8988T (cell line): ENCODE measurements at places on chromosomes 5 and 9.

- no peak for DNase-seq
Measured at GRCh38 chr5:120239086-120239485, 225.0 kb upstream of the PRR16 start.

- DNase-seq: no peak
Measured at GRCh38 chr5:88732181-88732633, 150.8 kb downstream of the MEF2C start.

- no peak for DNase-seq
Measured at GRCh38 chr5:127556609-127557334, 39.3 kb downstream of the PRRC1 start.

DNA sequence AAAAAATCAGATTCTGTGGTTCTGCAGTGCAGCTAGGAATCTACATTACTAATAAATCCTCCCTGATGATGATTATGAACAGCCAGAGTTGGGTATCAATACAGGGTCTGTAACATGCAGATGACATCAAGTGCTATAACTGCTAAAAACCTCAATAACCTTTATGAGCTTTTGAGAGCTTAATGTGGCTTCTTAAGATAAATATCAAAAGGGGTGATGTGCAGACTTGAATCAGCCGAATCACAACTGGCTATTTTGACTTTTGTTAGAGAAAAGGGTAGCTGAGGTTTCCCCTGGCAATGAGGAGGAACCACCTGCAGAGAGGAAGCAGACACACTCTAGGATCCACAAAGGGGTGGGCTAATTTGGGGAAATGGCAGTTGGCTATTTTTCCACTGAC lies 30.2 kb downstream of the CAPSL start:
- no peak for DNase-seq

DNA sequence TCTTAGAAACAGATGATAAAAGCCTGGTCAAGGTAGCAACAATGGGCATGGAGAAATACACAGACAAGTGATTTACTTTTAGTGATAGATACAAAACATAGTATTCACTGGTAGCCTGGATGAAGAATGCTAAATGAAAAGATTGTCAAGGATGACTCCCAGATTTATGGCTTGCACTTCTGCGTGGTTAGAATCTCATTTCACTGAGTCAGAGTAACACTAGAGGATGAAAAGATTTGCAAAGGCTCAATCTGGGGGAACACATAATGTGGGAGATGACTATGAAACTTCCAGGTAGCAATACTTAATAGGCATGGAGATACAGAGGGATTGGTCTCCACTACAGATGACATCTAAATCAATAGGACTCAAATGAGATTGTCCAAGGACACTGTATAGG lies 38.4 kb downstream of the AGTPBP1 start:
- no peak for DNase-seq

- DNase-seq: no peak
Measured at GRCh38 chr5:124110942-124111341, 599.0 kb downstream of the CSNK1G3 start.

DNA sequence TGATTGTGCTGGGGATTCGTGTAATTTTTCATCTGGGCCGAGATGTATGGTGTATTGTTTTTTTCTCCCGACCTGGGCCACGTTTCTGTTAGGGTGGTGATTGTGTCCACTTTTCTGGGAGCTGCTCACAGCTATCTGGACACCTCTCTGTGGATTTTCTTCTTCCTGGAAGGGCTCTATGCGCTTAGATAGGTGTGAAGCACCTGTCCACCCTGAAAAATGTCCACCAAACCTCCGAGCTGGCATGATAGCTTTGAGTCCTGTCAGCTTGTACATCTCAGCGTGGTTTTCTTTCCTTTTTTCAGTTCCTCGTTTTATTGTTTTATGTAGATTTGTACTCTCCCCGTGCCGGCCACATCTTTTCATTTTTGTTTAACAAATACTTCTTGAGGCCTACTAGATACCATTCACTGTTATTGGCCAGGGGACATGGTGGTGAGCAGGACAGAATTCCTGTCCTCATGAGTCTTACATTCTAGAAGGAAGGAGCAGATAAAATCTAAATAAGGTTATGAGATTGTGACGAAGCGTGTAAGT lies 1.1 kb downstream of the UGCG start:
- DNase-seq: no peak

- no peak for DNase-seq
Measured at GRCh38 chr9:78032730-78033457, 1.3 kb upstream of the GNAQ start.

DNA sequence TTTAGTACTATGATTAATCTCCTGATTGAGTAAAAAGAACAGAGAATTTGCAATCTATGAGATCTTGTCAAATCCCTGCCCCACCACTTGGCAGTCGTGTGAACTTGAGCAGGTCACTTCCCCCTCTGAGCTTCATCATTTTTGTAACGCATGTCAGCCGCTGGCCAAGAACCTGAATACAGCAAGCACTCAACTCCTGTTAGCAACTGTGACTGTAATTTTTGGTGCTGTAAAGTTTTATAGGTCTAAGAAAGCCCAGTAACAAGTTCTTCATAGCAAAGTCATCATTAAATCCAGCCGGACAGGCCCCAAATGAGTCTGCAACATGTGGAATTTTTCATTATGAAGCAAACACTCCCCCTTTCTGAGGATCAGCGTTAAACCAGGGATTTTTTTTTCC lies 49.4 kb downstream of the DRD1 start:
- DNase-seq: no peak

DNA sequence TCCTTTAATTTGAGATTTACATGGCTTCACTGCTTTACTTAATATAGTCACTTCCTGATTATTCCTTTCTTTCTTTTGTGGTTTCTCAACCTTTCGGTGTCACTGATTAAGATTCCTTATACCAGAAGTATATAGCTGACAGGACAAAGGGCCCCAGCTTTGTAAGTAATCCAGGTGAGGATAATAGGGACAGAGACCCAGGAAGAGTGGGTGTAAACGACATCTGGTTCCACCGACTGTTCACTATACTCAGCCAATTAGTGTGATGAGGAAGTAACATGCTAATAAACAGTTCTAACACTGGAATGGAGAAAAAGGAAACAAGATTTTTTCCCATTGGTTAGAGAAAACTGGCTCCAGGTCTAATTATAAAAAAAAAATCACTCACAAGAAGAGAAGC lies 286.3 kb upstream of the EFNA5 start:
- no peak for DNase-seq

DNA sequence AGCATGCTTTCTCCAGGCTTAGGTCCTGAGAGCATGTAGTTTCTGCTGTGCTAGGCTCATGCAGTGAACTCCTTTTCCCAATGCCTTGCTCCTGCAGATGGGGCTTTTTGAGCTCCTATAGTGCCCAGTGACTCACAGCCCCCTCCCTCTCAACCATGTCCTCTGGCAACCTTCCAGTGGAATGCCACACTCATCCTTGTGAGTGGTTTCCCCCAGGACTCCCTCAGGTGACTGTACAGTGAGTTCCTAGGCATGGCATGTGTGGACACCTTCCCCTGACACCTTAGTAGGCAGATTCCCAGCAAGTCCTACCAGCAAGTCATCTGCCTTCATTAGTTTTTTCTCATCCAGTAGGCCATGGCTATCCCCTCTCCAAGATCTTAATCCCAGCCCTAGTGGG lies 72.4 kb upstream of the CXCL14 start:
- DNase-seq: no peak

DNA sequence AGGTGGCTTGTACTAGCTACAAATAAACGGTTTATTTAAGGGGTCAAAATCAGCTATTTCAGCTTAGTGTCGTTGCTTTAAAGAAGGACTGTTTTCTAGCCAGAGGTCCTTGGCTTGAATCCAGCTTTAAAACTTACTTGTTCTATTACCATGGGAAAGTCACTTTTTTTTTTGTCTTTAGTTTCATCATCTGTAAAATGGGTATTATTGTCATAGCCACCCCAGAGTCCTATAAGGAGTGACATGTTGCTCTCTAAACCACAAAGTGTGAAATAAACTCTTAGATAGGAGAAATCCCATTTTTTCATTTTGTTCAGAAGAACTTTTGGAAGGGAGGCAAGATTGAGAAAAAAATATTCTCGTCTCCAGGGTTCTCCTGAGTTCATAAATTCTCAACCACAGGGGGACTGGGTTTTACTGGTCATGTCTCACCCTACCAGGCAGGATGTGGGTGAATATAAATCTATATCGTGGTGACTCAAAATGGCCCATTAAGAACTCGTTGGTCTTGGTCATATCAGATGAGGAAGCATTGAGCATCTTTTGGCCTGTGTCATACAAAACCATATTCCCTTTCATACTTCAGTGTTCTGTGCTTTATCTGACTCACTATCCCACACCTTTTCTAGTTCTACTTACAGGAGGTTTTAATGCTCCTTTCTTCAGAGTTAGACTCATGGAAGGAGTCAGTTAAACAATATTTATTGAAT lies 202.7 kb upstream of the NR3C1 start:
- no peak for DNase-seq

DNA sequence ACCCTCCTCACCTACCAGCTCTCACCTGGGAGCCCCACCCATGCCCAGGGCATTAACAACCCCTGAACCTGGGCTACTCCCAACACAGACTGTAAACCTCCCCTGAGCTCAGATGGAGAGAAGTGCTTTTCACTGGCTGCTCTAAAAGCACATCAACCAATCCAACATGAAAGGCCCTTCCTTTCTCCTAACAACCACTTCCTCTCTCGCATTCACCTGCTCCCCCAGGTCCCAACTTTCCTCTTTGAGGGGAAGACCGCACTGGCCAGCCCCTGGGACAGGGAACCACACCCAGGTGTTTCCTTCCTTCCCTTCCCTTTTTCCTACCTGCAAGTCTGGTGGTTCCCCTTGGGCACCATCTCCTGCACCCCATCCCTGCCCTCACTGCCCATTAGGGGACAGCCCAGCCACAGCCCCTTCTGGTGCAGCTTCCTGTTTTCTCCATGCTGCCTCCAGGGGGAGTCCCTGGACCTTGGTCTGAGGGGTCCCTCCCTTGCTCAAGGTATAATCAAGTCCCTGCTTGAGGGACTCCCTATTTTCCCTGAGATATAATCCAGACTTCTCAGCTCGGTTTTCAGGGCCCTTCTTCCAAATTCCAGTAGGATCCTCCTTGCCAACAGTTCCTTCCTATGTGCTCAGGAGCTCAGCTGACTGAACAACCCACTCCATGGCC lies 30.5 kb upstream of the DAB2IP start:
- peak; percentile 73 for DNase-seq

- DNase-seq: no peak
Measured at GRCh38 chr5:116388564-116389258, 185.9 kb downstream of the SEMA6A start.

DNA sequence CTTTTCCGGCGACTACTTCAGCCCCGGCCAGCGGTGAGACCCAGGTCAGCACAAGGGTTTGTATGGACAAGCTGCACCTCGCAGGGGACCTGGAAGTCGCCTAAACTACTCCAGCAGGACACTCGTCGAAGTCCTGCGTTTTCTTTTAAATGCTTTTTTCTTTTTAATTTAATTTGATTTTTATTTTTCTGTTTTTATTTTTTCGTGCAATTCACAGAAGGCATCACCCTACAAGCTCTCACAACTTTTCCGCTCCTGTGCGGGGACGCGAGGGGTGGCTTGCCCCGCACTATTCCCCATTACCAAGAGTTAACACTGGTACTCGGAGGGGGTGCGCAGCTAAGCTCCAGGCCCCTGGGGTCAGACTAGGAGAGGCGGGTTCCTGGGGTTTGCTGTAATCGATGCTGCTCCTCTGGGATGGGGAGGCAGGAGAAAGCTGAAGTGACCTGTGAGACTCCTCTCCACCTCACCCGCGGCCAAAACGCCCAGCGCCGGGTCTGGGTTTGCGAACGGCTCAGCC lies 1.3 kb downstream of the EDIL3 start:
- DNase-seq: no peak

DNA sequence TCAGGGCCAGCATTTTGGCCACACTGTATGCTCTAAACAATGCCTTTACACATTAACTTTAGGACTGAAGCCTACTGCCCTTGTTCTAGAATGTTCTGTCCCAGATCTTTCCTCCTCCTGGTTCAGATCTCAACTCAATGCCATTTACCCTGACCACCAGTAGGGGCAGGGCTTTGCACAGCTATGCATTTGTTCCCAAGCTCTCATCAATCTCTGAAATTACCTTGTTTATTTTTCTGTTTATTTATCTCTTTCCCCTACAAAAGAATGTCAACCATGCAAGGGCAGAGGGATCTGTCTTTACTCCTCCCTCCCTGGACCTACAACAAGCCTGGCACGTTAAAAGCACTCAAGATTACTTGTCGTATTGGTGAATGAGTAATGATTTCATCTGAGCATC lies 612.9 kb downstream of the BNC2 start:
- no peak for DNase-seq

DNA sequence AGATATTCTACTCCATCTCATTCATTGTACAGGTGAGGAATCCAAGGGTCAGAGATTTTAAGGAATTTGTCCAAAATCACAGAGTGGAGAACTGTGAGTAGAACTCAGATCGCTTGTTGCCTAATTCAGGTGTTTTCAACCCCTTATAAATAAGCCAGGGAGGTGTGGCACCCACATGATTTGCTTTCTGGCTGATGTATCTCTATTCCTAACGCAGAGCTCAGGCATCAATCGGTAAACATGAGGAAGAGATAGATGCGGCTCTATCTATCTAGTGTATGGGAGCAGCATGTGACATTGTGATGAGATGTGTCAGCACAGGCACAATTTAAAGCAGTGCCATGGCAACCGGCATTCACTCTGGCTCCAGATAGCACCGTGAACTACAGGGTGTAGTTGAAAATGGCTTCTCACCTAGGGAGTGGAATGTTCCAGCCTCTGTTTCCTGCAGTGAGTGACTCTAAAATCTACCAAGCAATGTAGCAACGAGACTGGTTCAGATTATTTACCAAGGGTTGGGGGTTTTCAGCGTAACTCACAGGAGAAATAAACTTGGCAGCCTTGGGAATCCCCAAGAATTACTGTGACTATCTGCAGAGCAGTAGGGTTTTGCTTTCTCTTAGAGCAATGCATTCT lies 53.4 kb upstream of the SUB1 start:
- DNase-seq: no peak

DNA sequence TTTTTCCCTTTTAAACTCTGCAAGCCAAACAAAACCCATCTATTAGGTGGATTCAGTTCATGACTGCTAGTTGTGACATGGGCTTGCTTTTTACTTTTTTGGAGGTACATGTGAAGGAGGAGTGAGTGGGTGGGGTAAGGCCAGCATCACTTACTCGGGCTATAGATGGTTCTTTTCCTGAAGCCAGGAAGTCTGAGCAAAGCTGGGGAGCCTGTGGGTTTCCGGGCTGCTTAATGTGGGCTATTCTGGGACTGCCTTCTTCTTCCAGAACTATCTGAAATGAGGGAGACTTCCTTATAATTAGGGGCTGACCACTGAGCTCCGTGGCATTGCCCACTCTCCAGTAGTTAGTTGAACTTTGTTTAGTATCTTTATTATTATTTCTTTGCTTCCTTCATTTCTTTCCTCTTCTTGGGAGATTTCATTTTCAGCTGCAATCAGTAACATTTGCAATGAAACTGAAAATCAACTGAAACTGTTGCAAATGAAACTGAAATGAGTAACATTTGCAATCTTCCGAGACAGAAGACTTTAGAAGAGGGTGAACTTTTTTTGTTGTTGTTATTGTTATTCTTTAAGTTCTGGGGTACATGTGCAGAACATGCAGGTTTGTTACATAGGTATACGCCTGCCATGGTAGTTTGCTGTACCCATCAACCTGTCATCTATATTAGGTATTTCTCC lies 204.9 kb downstream of the LRRC70 start:
- DNase-seq: no peak
